ENCODE measurements at places on chromosomes 5 and 9. TPM values are rescaled to one million over a fixed set of nuclear protein-coding genes. Genes with fewer than 3 reads are reported as not detected.

DNA sequence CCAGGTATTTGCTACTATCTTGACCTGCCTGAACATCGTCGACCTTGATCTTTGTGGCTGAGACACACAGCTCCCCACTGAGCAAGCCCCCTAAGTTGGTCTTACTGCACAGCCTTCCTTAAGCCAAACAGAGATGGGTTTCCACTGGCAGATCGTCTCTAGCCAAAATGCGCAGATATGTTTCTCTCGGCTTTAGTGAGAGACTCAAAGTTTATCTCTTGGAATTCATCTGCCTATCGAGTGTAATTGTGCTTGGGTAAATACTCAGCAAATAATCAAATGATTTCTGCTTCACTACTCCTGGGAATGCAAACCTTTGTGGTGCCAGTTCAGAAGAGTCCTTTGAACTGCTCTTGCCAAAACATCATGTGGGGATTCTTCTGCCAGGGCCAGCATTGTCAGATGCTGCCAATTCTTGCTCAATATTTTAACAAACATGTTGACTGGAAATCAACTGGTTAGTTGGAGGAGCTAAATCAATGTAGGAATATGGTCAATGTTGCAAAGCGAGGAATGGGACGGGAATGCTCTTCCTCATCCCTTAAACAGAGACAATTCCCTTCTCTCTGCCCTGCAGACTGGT, 141.2 kb upstream of the SLC28A3 start:
- DNase-seq, result no peak

DNA sequence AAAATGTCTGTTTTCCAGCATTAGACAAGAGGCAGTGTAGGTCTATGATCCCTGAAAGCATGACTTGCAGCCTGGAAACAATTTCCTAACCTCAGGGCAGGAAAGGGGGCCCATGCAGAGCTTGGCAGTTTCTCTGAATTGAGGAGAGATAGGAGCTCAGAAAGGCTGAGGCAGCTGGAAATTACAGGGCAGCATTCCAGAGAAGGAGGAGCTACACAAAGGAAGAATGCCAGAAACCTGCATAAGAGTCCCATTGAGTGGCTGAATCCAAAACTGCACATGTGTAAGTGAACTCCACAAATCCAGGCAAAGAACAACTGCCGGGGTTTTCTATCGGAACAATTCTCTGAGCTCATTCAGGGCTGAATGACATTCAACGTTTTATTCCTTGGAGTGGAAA, 346.8 kb downstream of the PIK3R1 start:
- DNase-seq, result peak; percentile 94

DNA sequence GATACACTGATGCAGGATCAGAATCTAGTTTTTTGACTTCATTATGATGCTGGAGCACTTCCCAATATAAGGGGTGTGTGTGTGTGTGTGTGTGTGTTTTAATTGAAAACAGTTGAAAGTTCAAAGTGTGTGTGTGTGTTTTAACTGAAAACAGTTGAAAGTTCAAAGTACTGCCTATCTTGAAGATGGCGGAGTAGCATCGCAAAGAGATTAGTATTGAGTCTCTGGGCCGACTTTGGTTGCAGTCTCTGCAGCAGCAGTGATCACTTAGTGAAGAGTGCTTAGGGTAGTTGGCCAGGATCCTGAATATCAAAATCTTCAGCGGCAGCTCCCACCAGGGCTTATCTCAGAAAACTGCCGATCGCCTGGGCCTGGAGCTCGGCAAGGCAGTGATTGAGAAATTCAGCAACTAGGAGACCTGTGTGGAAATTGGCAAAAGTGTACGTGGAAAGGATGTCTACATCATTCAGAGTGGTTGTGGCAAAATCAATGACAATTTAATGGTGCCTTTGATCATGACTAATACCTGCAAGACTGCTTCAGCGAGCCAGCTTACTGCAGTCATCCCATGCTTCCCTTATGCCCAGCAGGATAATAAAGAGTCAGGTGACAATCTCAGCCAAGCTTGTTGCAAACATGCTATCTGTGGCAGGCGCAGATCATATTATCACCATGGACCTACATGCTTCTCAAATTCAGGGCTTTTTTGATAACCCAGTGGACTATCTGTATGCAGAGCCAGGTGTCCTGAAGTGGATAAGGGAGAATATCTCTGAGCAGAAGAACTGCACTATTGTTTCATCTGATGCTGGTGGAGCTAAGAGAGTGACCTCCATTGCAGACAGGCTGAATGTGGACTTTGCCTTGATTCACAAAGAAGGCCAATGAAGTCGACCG, 7.3 kb upstream of the SCAI start:
- DNase-seq, result no peak

- no peak for DNase-seq
Measured at GRCh38 chr5:142671266-142671665, 14.6 kb downstream of the FGF1 start.

Gene SLC12A2
- total RNA-seq, result 8.7 TPM

Gene ETF1
- 88.3 TPM for total RNA-seq

Gene PLCXD3
- total RNA-seq, result 0.20 TPM
